ENCODE measurements at places on chromosomes 1 and 21.

DNA sequence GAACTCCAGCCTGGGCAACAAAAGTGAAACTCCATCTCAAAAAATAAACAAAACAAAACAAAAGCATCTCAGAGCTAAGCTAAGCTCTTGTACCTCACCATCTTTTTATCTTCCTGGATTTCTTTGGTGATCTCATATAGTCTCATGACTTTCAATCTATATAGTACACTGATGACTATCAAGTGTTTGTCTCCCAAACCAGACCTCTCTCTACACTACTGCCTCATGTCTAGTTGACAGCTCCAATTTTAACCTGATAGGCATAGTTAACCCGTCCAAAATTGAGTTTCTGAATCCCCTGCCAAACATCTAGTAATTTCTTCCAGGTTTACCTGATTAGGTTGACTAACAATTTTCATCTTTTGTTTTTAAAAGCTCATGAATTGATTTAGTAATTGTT lies 151.7 kb downstream of the COP1 start:
- no peak for DNase-seq

DNA sequence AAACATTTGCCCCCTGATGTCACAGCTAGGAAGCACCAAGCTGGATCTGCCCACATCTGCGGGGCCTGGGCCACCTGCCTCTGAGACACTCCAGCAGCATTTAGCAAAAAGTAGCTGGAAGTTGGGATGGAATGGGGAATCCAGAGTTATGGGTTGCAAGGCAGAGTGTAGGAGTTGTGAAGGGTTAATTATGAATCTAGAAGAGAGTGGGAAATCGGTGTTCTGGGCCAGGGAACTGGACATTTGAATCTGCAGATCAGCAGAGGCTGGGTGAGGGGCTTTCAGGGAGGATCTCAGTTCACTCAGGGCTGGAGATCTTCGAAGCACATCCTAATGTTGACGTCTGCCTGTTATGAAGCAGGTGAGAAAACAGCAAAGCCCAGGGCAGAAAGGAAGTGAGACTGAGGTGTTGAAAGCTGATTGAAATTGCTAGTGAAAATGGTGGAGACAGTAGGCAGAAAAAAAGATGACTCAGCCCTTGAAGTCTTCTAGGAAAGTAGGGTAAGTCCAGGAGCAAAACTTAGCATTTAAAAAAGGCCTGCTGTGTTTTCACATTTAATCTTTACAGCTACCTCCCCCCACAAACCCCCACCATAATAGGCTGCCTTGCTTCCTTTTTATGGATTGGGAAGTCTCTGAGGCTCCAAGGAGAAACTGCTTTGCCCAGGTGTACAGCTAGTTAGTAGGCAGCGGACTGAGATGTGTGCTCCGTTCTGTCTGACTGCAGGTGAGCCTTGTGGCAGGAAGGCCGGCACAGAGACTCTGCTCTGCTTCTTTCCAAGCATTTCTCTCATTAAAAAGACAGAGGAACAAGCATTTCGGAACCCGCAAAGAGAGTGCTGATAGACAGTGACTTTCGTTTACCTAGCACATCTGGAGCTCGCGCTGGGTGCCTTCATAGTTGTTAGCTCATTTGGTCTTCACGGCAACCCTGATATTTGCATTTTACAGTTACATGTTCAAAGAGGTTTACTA lies 7.2 kb downstream of the VANGL1 start:
- DNase-seq = no peak

DNA sequence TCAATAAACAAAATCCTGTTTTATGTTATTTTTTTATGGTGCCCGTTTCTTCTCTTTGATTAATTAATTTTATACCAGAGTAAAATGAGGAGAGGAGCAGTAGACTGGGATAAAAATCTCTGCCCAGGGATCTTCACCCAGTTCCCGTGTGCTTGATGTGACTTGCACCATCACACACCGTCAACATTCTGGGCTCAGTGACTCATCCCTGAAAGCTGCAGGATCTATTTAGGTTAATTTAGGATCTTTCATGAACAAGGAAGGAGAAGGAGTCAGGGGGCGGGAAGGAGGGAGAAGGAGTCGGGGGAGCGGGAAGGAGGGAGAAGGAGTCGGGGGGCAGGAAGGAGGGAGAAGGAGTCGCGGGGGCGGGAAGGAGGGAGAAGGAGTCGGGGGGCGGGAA lies 182.4 kb downstream of the SMYD3 start:
- no peak for DNase-seq

DNA sequence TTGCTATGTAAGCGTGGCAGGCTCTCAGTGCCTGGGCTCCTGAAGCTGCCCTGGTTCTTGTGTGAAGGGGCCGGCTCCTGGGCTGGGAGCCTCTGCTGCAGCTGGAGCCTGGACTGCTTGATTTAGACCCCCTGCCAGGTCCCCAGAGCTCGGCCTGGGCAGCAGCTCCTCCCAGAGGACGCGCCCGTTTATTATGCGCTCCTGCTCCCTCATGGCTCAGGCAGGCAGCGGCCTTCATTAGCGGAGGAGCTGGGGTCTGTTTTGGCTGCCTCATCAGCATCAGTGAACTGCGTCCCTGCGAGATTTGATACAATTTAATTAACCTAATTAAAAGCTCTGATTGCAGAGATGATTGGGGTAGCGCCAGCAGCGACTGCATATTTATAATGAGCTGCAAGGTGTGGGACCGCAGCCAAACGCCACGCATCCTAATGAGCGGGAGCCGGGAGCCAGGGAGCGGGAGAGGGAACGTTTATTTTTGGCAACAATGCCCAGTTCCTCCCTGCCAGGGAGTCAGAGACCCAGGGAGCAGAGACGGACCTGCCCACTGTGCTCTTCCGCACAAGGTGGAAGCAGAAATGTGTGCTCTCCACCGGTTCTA lies 16.6 kb downstream of the UTP11 start:
- no peak for DNase-seq

GRCh38 chr1:166136699-166137401 lies 30.0 kb downstream of the FAM78B start:
- no peak for DNase-seq

DNA sequence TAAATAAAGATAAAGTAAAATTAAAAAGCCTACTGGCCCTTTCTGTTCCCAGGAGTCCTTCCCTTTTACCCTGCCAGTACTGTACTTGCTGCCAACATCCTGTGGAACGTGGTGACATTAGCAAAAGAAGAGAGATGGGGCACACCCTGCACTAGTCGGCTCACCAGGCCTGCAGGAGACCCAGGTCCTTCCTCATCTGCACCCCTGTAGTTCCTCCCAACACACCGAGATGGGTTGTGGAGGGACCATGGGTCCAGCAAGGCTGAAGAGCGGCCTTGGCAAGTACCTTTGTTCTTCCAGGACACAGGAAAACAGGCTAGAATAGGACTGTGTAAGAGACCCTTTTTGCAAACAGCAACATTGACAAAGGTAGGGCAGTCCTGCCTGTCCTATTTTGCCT lies 98.7 kb upstream of the TMPRSS2 start:
- DNase-seq = no peak

DNA sequence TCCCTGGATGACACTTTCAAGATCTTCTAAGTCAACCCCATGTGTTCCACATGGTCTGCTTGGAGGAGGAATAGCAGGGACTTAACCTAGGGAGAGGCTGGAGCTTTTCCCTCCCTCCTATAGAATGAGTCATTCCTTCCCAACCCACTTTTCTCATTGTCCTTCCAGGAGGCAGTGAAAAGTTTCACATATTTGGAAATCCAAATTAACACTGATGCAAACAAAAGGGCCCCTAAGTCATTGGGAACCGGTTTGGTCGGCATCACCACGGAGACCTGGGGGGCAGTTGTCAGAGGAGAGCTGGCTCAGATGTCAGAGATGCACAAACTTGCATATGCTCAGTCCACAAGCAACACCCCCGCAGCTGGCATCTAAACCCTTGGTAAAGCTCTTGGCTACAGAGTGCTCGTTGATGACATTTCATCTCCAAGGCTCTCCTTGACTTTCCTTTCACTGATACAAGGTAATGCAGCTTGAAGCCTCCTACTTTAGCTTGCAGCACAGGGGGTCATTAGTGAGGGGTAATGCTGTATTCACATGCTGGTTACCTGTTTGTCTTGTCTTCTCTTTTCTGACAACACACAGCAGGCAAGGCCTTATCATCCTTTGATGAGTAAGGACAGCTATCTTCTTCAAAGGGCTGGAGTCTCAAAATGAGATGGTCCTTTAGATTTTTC lies 12.3 kb upstream of the LRRC8D start:
- no peak for DNase-seq

GRCh38 chr1:18950401-18951026 lies 6.0 kb downstream of the IFFO2 start:
- no peak for DNase-seq

GRCh38 chr1:89547563-89548116 lies 23.0 kb downstream of the LRRC8B start:
- DNase-seq = no peak

- DNase-seq = peak; percentile 39
Observed at GRCh38 chr1:154878371-154879037, 8.4 kb upstream of the KCNN3 start.

DNA sequence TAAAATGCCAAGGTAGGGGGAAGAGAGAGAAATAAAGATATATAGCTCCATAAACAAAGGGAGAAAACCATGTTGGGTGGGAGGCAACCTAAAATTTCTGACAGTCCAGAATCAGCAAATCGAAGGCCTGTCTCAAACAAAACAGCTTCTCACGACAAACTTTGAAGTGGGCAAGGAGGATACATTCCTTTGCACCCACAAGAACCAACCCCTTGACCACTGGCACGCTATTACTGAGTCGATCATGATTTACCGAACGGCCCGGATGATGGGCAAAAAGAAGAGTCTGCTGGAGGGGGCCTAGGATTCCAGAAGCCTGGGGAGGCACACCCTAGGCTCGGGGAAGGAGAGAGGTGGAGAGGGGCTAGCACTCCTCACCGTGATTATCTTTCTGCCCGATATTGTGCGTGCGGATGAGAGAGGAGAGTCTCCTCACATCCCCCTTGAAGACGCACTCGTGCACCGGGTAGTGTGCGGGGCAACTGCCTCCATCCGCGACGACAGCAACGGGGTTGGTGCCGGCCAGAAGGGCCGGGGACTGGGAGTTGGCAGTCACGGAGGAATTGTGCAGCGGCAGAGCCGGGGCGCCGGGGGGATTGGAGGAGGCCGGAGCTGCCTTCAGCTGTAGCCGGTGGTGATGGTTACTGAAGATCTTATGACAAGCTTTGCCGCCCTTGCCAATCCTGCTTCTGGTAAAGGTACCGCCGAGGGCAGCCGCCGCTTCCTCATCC lies 756 bp downstream of the ANKRD13C start:
- DNase-seq = no peak

DNA sequence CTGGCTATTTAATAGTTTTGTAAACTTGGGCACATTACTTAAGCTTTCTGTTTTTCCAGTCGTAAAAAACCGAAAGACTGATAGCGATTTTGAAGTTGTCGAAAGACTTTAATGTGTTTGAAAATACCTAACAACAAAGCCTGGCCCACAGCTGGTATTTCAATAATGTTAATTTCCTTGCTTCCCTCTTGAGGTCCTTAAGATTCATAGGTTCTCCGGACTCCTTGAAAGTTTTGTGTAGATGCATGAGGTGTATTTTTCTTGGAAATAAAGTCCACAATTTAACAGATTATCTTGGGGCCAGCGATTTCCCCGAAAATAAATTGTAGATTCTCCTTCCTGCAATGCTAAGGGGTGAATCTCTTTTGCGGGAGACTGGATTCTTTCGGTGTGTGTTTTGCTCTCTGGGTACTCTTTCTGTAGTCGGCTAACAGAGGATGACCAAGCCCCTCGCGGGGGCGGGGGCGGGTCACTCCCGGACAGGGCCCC lies 735 bp upstream of the YTHDF2 start:
- no peak for DNase-seq

DNA sequence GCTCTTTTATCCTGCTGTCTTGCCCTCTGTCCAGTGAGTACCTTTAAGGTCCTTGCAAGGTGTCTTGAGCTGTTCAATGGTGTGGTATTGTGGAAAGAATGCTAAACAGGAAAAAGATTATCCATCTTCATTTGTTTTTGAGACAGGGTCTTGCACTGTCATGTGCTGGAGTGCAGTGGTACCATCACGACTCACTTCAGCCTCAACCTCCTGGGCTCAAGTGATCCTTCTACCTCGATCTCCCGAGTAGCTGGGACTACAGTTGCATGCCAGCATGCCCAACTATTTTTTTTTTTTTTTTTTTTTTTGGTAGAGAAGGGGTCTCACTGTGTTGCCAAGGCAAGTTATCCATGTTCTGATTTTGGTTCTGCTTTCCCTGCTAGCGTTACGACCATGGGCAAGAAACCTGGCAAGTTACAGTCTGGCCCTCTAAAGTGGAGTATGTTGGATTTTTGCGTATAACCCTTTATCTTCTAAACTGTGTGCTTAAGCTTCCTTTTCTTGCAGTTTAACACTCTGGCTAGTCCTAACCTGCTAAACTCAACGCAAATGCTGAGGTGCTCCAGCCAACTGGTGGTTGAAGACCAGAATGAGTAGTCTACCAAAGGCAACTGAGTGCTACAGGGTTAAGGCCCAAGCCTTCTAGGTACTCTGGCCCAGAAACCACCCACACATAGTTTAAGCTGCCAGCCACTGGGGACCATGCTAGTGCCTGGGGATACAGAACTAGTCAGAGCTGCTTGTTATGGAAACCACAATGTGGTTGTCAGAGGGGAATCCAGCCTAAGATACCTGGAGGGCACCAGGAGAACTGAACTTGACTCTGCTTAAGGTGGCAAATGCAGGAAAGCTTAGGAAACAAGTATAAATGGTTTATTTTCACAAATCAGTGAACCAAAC lies 7.9 kb downstream of the RPL11 start:
- no peak for DNase-seq

DNA sequence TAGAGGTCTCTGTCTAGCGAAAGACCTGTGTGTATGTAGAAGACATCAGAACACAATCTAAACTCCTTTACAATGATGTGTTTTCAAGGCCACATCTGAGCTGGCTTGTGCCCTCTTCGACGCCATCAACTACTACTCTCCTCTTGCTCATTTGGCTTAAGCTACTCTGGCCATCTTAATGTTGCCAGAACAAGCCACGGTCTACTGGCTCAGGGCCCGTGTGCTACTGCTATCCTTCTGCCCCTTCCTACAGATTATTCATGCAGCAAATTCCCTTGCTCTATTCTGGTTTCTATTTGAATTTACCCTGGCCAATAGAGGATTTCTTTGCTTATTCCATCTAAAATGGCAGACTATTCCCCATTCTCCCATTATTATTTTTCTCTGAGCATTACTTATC lies 121.7 kb downstream of the ZZZ3 start:
- no peak for DNase-seq

DNA sequence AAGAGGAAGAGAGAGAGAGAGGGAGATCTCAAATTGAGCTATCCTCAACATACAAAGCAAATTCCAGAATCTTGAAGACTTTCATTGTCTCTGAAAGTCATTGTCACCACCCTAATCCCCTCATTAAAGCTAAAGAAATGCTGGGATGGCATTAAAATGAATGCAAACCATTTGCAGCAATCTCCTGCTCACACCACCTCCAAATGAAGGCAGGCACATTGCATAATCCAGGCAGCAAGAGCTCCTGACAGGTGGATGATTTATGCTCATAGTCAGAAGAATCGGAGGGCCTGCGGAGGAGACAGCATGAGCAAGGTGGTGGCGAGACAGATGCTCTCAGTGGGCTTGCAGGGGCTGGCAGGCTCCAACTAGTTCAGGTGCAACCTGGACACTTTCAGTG lies 90.2 kb downstream of the ESRRG start:
- no peak for DNase-seq

Data from NCI-H187 treated with DMSO at 0.1 percent for 48 hours (cell line).